Stimulated activated CD8-positive, alpha-beta memory T cell treated with anti-CD3 and anti-CD28 coated beads, Interleukin-15, amount 100 ng/mL, for 4 hours (primary cell): ENCODE measurements at places on chromosomes 12 and 14.

GRCh38 chr12:124605883-124606774 is 38.7 kb upstream of the NCOR2 start:
- DNase-seq = no peak

DNA sequence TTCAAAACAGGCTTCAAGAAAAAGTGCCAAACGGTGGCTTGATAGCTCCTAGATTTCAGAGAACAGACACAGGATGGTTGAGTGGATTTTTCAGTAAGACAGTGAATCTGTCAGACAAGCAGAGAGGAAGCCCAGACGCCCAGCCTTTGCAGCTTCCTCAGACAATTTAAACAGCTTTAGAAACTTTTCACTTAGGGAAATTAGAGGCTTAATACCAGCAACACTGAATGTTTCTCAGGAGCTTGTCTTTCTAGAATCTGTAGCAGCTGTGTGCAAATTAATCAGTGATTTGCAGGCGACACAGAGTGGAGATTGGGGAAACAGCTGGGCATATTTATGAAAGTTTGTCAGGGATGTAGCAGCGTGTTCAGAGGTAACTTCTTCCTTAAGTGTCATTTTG is 362.1 kb downstream of the GALC start:
- no peak for DNase-seq

- no peak for DNase-seq
Observed at GRCh38 chr14:59085207-59085739, 103.2 kb upstream of the DAAM1 start.

GRCh38 chr14:81256289-81256960 is 35.7 kb upstream of the GTF2A1 start:
- no peak for DNase-seq

DNA sequence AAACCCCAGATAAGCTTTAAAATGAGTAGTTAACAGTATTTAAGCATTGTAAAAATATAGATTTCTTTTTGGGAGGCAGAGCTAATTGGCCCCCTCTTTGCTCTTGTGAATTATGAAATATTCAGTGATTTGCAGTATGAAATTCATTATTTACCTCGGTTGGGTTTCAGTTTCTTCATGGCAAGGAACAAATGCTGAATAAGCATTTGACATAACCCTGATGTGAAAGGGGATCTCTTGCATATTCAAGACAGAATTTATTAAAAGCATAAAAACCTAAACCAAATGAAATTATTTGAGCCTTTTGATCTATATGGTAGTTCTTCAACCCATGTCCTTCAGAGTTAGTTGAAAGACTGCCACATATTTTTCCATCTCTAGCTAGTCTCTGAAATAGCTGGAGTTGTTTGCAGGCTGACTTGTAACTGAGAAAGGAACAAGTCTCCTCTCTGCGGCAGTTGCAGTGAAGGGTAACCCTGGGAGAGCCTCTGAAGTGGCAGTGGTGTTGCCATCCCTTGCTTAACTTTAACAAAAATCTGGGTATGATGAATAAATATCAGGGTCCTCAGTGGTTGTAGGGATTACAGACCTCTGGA is 690 bp downstream of the AKAP6 start:
- DNase-seq = no peak

DNA sequence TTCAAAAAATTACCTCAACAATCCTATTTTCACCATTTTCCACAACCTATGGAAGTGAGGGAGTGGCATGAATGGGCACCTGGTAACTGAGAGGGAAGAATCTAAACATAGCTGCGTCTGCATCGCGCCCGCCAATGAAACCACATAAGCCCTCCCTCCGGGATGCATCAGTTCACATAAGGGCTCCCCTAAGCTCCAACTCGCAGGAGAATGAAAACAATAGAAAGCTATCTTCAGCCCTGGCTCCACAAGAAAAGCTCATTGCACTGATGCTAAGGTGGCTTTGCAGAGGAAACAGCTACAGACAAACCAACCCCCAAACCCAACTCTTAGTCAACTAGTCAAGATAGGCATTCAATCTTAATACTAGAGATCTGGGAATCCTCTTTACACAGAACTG is 173.3 kb downstream of the FOXN3 start:
- no peak for DNase-seq

- DNase-seq = no peak
Observed at GRCh38 chr14:72552236-72552635, 341.7 kb downstream of the DPF3 start.

DNA sequence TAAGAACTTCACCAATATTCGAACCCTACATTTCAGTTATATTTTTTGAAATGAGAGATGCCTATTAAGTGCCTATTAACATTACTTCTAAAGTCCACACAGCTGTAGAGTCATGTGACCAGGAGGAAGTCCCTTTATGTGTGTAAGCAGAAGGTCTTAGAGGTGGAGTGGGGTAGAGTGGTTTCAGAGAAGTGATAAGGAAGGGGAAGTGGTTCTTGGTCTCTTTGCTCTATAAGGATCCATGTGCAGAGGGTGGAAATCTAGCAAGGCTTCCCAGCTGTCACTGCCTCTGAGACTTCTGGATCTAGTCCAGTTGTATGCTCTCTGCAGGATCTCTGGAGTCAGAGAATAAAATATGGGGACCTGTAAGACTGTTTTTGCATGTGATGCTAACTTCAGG is 673.9 kb downstream of the FLRT2 start:
- DNase-seq = no peak

GRCh38 chr12:53427905-53428594 is 4.4 kb downstream of the AMHR2 start:
- DNase-seq = no peak

DNA sequence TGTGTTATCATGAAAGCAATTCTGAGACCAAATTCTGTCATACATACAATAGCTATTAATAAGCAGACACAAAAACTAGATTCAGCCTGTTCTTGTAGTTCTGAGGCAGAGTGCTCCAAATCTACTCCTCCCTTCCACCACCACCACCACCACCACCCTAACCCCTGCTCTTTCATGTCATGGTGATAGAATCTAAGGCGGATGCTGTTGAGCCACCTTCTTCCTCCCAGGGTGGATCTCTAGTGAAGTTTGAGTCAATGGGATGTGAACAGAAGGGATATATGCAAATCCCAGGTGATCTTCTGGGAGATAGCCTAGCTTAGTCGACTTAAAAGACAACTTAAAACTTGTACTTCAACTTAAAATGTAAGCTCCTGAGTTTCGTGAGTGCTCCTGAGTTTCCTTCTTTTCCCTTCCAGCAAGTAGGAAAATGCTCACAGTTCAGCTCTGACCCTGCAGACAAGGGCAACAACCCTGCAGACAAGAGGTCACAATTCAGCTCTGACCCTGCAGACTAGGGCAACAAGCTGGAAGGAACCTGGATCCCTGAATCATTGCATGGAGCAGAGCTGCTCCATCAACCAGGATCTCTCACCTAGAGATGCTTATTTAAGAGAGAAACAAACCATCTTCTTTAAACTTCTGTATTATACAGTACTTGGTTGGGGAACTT is 204.1 kb downstream of the TTC8 start:
- no peak for DNase-seq

GRCh38 chr12:4269279-4269991 is 4.1 kb upstream of the CCND2 start:
- DNase-seq = peak; percentile 92

GRCh38 chr12:27290501-27291168 is 42.0 kb upstream of the BMAL2 start:
- DNase-seq = no peak

DNA sequence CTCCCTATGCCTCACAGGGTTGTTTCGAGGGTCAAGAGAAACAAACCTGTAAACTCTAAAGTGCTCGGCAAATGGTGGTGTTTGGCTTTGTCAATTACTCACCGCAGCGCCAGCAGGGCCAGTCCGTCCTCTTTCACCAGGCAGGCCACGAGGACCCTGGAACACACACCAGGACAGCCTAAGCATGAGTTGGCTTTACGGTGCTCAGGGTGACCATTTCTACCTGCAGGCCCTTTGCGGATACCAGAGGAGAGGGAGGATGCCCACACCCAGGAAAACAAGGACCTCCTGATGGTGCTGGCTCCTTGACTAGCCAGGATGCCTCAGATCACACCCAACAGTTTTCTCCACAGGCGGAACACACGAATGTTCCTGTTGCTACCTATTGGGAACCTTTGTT is 11.5 kb downstream of the COL2A1 start:
- DNase-seq = no peak

DNA sequence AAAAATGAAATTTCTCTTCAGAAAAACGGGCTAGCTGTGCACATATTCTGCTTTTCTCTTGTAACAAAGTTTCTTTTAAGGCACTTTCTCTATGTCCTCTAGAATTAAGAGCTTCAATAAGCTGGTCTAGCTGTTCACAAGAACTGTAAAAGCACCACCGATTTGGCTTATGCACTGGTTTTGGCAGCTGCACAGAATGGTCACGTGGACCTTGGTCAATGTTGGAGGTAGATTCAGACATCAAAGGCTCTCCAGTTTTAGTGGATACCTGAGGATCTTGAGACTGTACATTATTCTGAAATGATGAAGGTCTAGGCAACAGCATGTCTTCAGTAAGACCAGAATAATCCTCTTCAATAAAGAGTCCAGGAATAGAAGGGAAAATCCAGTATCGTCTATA is 61.5 kb upstream of the CFL2 start:
- no peak for DNase-seq

DNA sequence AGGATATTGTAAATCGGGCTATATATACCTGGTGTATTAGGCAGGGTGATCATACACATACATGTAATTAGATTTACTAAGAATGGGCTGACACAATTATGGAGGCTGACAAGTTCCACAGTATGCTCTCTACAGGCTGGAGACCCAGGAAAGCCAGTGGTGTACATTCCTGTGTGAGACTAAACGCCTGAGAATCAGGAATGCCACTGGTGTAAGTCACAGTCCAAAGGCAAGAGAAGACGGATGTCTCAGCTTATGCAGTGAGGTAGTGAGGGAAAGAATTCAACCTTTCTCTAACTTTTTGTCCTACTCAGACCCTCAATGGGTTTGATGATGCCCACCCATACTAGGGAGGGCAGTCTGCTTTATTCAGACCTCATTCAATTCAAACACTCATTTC is 57.1 kb downstream of the METTL25 start:
- no peak for DNase-seq

- DNase-seq = no peak
Observed at GRCh38 chr12:41339784-41340183, 151.7 kb downstream of the PDZRN4 start.

DNA sequence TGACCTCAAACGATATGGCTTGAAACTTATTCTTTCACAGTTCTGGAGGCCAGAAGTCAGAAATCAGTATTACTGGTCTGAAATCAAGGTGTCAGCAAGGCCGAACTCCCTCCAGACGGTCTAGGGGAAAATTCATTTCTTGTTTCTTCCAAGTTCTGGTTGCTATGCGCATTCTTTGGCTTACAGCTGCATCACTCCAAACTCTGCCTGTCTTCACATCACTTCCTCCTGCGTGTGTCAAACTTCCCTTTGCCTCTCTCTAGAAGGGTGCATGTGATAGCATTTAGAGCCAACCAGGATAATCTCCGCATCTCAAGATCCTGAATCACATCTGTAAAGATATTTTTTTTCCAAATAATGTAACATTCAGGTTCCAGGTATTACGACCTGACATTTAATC is 62.8 kb downstream of the DENND5B start:
- no peak for DNase-seq

DNA sequence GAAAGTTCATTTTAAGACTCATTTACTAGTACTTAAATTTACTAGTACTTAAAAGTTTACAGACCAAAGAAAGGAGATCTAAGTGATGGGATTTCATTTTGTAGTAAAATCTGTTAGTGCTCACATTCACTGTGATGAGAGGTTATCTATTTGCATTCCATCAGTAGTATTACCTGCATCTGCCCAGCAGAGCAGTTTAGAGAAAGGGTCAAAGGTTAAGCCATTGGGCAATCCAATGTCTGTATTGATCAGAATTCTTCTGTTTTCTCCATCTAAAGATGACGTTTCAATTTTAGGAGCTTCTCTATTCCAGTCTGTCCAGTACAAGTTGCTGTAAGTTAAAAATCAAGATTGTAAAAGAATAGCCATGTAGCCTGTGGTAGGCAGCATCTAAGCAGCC is 18.3 kb downstream of the RTRAF start:
- DNase-seq = no peak

GRCh38 chr12:49428793-49429192 is 61.5 kb downstream of the SPATS2 start:
- DNase-seq = no peak

DNA sequence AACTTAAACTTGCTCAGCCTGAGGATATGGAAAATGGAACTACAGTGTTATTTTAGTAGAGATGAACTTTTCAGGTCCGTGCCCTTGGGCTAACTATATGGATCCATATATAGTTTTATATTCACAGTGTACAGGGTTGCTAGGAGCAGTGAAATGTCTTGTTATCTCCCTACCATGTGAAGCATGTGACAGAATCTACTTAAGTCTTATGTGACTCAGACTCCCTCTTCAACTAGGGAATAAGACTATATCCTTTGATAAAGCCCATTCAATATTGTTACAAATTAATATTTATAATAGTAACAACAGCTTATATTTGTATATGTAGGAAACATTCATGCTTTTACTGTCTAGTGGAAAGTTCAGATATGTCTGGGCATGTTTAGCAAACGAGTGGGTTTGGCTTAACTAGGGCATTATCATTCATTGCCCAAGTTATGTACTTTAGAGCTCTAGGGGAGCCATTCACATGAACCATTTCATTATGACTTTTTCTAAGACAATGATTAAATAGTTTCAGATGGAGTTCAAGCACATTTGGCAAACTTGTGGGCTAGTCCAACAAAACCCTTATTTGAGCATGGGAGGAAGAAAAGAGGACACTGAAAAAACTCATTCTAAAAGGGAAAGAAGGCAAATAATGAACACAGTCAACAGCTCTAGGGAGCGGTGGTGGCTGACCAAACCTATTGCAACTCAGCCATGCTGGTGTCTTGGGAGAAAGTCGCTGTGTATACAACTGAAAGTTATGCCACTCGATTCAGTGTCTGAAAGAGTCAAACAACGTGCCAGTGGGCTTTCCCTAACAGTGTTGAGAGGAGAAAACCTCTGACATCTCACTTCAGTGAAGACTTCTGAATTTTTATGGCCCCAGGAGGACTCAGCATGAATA is 305.9 kb upstream of the G2E3 start:
- no peak for DNase-seq

DNA sequence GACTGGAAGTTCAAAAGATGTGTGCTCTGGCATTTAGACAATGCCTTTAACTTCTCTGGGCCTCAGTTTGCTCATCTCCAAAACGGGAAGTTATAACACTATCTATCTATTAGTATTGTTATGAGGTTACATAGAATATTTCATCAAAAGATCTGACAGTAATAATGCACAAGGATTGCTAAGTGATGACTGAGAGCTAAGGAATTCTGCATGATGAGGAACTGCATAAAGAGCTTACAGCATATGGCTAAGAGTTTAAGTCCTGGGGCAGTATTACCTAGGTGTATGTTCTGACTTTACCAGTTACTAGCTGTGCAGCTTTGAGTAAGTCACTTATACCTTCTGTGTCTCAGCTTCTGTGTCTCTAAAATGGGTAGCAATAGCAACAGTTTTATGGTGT is 160.1 kb upstream of the TMPO start:
- no peak for DNase-seq
